ENCODE measurements at places on chromosomes 4 and X.

GRCh38 chr4:41594432-41594831 is 56.5 kb downstream of the LIMCH1 start:
- no peak for DNase-seq

DNA sequence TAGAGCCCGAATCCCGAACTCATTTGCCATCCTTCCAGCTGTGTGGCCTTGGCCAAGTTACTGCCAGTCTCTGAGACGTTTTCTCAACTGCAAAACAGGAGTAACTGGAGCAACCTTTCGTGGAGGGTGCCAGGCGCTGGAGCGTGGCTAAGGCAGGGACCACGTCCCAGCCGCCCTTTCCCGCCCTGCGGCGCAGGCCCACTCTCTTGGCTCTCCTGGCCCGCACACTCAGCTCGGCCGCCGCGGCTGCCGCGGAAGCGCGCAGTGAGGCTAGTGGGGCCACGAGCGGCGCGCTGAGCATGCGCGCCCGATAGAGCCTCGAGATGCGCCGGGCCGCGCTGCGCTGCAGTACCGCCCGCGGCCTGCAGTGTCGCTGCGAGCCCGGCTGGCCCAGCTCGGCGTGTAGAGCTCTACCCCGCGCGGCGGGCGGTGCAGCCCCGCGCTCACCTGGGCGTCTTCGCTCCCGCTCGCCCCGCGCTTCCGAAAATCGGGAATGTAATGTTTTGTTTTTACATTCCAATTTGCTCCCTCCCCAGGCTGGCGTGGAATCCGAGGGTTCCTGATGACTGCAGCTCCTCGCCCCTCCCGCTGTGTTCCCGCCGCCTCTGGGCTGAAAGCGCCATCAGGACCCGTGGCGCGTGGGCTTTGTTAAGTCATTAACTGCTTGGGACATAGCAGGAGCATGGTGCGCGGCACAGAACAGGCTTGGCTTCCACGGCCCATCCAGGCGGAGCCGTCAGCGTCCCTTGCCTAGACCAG is 4.0 kb upstream of the ZNF518B start:
- DNase-seq, result peak; percentile 80

DNA sequence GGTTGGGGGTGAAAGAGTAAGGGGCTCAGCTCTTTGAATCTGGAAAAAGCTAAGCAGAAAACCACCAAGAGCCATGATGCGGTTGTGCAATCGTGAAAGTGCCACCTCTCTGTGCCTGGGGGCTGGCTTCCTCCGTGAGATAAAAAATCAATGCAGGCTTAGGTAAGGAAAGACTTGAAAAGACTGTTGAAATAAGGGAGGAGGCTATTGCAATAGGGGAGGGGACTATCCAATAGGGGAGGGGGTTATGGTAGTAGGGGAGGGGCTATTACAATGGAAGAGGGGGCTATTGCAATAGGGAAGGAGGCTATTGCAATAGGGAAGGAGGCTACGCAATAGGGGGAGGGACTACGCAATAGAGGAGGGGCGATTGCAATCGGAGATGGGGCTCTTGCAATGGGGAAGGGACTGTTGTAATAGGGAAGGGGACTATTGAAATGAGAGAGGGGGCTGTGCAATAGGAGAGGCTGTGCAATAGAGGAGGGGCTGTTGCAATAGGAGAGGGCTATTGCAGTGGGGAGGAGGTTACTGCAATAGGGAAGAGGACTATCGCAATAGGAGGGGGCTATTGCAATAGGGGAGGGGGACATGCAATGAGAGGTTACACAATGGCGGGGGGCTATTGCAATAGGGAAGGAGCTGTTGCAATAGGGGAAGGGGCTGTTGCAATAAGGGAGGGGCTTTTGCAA is 162.3 kb upstream of the PSAPL1 start:
- DNase-seq, result no peak

- DNase-seq, result no peak
Measured at GRCh38 chr4:2371765-2372487, 46.5 kb downstream of the ZFYVE28 start.

DNA sequence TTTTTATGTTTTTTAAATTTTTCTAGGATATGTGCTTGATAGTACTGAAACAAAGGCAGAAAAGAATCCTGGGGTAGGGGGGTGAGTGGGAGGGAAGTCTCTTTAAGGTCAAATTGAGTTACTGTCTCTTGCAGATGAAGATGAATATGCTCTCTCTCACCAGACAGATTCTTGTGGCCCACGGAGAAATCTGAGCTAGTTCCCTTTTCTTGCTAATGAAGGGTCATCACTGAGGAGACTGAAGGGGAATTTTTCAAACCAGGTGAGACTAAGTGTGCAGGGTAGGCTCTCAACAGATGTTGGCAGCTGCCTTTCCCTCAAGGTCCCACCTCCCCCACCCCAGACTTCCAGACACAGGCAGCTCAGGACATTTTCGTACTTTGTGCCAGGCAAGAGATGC is 21.5 kb downstream of the FAM9C start:
- no peak for DNase-seq

DNA sequence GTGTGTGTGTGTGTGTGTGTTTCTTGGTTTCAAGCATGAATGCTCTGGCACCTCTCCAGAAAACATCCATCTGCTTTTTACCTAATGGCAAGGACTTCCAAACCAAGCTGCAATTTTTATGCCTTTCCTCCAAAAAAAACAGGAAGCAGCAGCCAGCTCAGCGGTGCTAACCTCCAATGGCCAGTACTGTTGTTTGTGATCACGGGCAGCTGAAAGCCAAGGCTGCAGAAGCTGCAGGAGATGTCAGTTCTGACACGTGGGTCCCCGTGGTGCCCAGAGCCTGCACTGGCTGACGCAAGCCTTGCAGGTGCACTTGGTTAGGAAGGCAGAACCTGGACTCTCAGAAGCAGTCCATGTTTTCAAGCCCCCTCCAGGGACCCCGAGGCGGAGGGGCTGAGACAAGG is 313.6 kb upstream of the DDX53 start:
- DNase-seq, result peak; percentile 95

- DNase-seq, result no peak
Measured at GRCh38 chrX:17944833-17945497, 83.9 kb upstream of the RAI2 start.

- DNase-seq, result peak; percentile 11
Measured at GRCh38 chrX:16022580-16023200, 100.7 kb upstream of the GRPR start.

GRCh38 chr4:118254368-118254767 is 98.4 kb downstream of the PRSS12 start:
- no peak for DNase-seq

Data from cardiac fibroblast (primary cell).